ENCODE measurements at places on chromosomes 11 and 22. TPM values are rescaled to one million over a fixed set of nuclear protein-coding genes. Genes with fewer than 3 reads are reported as not detected.

AIFM3 gene
- total RNA-seq: 0.37 TPM

PHOX2A gene
- not detected for total RNA-seq

- no peak overlapping the region for H3K4me3 ChIP-seq
- H3K27ac ChIP-seq: no peak overlapping the region
- H3K36me3 ChIP-seq: no peaks in the 10 kb centered on the region
- peaks cover 5% of the 10 kb centered on the region for H3K4me1 ChIP-seq
- no peak for DNase-seq
Measured at GRCh38 chr11:125943661-125944349, 2.0 kb upstream of the VSIG10L2 start.

DNA sequence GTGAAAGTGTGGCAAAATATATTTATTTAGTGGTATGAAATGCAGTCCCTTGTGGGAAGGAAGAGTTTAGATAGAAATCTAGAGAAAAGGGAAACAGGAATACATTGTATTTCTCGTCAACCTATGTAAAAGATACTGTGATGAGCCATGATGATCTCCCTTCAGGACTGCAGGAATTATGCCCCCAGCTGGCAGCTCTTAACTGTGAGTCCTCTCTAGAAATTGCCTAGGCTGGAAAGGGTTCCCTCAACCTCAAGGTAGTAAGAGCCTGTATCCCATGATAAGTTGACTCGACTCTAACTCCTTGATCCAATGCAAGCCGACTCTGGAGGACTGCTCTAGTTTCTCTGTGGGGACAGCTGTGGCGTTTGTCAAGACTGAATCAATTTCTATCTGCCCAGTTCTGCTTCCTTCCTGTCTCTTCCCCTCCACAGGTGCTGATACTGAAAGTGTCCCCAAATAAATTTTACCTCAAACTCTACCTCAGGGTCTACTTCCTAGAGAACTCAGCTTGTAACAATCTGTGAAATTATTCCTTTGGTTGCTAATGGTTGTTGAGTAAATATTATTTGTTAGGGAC is 897.3 kb downstream of the METTL15 start:
- no peak for DNase-seq
- no peaks in the 10 kb centered on the region for H3K27me3 ChIP-seq
- no peaks in the 10 kb centered on the region for H3K4me1 ChIP-seq
- no peak overlapping the region for H3K27ac ChIP-seq
- H3K4me3 ChIP-seq: no peak overlapping the region
- no peaks in the 10 kb centered on the region for H3K36me3 ChIP-seq

DNA sequence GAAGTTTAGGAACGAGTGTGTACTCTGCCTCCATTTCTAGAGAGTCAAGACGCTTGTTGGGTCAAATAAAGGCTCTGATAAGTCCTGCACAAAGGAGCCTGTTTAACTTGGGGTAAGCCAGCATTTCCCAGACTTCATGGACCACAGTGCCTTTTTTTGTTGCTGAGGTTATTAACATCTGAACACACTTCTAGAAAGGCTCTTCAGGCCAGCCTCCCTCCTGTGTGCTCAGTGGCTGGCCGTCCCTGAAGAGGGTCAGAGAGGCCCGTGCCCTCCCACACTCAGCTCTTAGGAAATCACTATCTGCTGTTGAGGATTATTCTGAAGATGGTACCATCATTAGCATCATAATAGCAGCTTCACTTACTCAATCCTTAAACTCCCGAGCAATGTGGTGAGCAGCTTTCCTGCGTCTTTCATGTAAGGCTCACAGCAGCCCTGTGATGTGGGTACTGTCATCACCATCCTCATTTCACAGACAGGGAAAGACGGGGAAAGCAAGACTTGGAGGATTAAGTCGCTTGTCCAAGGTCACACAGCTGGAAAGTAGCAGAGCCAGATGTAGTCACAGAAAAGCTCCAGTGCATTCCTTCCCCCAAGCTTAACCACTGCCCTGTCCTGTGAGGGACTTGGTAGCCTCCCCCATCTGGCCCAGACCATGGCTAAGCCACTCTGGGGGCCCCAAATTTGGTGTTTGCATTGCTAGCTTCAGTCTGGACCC is 71.3 kb downstream of the TSPAN18 start:
- H3K4me3 ChIP-seq: no peak overlapping the region
- H3K4me1 ChIP-seq: no peaks in the 10 kb centered on the region
- H3K27me3 ChIP-seq: peaks cover 10% of the 10 kb centered on the region
- no peak for DNase-seq

GRCh38 chr22:23504516-23504915 is 75.6 kb downstream of the IGLL1 start:
- no peak overlapping the region for H3K4me3 ChIP-seq
- H3K27ac ChIP-seq: no peak overlapping the region
- H3K27me3 ChIP-seq: peaks cover 2% of the 10 kb centered on the region
- peak; percentile 7 for DNase-seq
